Occipital lobe (tissue), 3 donors: ENCODE measurements at places on chromosomes 2 and 18.

GRCh38 chr2:184006998-184007397, 591.3 kb upstream of the ZNF804A start:
- no peak for DNase-seq

DNA sequence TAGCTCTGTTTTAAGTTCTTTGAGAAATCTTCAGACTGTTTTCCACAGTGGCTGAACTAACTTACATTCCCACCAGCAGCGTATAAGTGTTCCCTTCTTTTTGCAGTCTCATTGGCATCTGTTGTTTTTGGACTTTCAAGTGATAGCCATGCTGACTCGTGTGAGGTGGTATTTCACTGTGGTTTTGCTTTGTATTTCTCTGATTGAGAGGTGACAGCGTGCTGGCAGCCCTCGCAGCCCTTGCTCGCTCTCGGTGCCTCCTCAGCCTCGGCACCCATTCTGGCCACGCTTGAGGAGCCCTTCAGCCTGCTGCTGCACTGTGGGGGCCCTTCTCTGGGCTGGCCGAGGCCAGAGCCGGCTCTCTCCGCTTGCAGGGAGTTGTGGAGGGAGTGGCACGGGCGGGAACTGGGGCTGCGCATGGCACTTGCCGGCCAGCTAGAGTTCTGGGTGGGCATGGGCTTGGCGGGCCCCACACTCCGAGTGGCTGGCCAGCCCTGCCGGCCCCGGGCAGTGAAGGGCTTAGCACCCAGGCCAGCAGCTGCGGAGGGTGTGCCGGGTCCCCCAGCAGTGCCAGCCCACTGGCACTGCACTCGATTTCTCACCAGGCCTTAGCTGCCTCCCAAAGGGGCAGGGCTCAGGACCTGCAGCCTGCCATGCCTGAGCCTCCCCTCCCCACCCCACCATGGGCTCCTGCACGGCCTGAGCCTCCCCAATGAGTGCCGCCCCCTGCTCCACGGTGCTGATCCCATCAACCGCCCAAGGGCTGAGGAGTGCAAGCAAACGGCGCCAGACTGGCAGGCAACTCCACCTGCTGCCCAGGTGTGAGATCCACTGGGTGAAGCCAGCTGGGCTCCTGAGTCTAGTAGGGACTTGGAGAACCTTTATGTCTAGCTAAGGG, 151.8 kb downstream of the IRS1 start:
- DNase-seq, result no peak

GRCh38 chr18:64981915-64982314, 768.9 kb upstream of the CDH7 start:
- no peak for DNase-seq

DNA sequence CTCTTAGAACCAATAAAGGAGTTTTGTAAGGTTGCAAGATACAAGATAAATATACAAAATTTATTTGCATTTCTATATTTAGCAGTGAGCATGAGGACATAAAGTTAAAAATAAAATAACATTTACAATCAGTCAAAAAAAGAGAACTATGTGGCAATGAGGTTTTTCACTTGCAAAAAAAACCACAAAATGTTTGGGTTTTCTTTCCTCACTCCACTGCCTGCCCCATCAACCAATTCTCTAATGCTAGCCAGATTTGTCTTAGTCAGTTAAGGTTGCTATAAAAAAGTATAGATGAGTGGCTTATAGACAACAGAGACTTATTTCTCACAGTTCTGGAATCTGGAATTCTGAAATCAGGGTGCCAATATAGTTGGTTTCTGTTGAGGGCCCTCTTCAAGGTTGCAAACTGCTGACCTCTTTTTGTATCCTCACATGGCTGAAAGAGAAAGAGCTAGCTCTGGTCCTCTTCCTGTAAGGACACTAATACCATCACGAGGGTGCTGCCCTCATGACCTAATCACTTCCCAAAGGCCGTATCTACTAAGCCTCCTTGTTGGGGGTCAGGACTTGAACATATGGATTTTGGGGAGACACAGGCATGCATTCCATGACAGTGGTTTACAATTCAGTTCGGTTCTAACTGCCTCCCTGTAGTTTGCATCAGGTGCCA, 566.2 kb downstream of the GALR1 start:
- DNase-seq, result no peak
